Memory B cell (primary cell): ENCODE measurements at places on chromosomes 7 and 10.

DNA sequence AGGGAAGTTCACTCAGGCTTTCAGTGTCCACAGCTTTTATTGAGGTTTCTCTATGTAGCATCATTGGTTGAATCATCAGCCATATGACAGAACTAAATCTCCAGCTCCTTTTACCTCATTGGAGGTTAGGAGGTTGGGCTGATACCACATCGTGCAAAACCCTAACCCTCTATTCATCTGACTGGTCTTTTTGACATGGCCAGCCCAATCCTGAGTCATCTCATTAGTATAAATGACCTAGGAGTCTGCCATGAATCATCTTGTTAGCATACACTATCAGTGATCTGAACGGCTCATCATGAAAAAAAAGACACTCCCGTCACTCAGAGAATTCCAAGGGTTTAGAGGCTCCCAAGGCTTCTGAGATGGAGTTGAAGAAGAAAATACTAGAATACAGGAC lies 669.8 kb upstream of the POT1 start:
- H3K27ac ChIP-seq, result no peak overlapping the region
- H3K27me3 ChIP-seq, result no peaks in the 10 kb centered on the region
- no peak for DNase-seq
- no peaks in the 10 kb centered on the region for H3K36me3 ChIP-seq

DNA sequence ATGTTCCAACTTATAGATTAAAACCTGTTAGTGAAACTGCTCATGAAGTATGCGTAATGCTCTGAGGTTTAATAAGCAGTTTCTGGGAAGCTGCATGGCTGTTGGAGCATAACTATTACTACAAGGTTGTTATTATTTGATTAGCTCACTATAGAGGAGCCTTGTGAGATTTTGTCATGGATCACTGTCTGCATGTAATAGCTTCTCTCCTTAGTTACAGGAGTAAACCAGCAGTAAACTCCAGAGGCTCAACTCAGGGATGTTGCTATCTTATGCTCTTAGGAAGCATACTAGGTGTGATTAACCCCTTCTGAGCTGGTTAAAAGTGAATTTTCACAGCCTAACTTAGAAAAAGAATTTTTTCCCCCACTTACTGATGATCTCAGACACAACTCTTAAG lies 63.6 kb upstream of the IFRD1 start:
- H3K27ac ChIP-seq, result no peak overlapping the region
- no peaks in the 10 kb centered on the region for H3K36me3 ChIP-seq
- peaks cover 5% of the 10 kb centered on the region for H3K27me3 ChIP-seq
- H3K4me3 ChIP-seq, result no peak overlapping the region
- H3K4me1 ChIP-seq, result peaks cover 4% of the 10 kb centered on the region

DNA sequence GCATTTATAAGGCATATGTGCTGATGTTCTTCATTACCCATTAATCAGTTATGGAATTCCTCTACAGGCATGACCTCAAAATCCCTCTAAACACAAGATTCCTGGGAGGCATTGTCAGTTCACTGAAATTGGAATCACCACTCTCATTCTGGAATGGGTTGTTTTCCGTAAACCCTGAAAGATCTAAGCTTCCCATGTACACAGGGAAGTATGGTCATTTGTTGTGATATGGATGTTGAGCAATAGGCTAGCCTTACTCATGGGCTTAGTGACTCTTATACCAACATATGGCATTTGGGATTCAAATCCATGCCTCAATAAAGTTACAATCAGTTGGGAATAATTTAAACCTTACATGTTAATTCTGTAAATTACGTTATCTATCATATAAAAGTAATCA lies 258.0 kb downstream of the XPNPEP1 start:
- no peak overlapping the region for H3K27ac ChIP-seq
- H3K4me3 ChIP-seq, result no peak overlapping the region
- no peaks in the 10 kb centered on the region for H3K36me3 ChIP-seq
- no peaks in the 10 kb centered on the region for H3K4me1 ChIP-seq
- no peaks in the 10 kb centered on the region for H3K27me3 ChIP-seq

- peaks cover 4% of the 10 kb centered on the region for H3K36me3 ChIP-seq
- peaks cover 11% of the 10 kb centered on the region for H3K27me3 ChIP-seq
- peaks cover 8% of the 10 kb centered on the region for H3K4me1 ChIP-seq
- H3K27ac ChIP-seq, result no peak overlapping the region
- DNase-seq, result no peak
Observed at GRCh38 chr10:81873231-81873931, 1.6 kb upstream of the NRG3 start.

DNA sequence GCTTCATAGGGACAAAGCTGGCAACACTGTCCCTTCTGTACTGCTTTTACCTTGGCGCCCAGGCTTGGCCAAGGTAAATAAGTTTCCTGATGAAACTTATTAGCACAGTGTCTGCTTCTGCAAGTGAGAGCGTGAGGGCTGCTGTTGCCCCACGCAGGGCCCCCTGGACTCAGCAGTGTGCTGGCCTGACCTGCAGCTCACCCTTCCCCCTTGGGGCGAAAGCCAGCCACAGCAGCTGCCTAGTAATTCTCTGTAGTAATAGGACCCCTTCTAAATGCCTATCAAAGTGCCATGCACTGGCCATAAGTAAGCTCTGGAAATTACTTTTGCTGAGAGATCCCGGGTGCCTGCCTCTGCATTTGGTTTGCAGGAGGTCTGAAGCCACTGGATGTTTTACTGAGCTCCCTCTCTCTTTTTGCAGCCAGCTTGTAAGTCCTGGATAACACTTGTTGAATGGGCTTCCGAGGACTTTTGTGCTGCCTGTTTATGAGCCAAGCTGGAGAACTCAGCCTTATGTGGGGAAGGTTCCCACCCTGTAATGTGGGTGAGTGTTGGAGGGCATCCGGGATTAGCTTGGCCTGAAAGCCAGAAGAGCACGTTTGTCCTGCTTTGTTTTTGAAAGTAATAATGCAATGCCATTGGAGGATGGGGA lies 293.9 kb downstream of the C7orf25 start:
- no peak for DNase-seq
- H3K36me3 ChIP-seq, result no peaks in the 10 kb centered on the region
- peaks cover 2% of the 10 kb centered on the region for H3K27me3 ChIP-seq

DNA sequence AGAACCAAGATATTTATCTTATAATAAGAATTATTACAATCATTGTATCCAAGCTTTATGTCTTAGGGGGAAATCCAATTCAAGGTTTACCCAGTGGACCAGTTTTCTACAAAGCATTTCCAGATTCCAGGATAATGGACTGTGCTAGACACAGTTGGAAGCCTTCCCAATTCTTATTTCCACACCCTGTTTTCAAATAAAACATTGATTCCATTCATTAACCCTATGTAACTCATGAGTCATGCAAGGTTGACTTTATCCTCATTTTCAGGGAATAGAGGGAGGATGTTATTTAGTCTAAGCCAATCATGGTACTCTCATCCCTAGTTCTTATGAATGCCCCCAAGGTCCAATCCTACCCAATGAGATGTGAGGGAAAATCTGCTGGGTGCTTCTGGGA lies 145.7 kb downstream of the RNLS start:
- H3K4me3 ChIP-seq, result no peak overlapping the region
- H3K36me3 ChIP-seq, result peaks cover 2% of the 10 kb centered on the region
- no peak for DNase-seq
- H3K4me1 ChIP-seq, result no peaks in the 10 kb centered on the region
- no peaks in the 10 kb centered on the region for H3K27me3 ChIP-seq

- no peak overlapping the region for H3K27ac ChIP-seq
- H3K27me3 ChIP-seq, result peaks cover 2% of the 10 kb centered on the region
- H3K4me3 ChIP-seq, result no peak overlapping the region
- no peaks in the 10 kb centered on the region for H3K36me3 ChIP-seq
Observed at GRCh38 chr7:36530456-36530855, 140.8 kb downstream of the ANLN start.

GRCh38 chr10:3140280-3140679 lies 32.3 kb downstream of the PITRM1 start:
- H3K27ac ChIP-seq, result no peak overlapping the region
- no peaks in the 10 kb centered on the region for H3K4me1 ChIP-seq
- peaks cover 42% of the 10 kb centered on the region for H3K36me3 ChIP-seq
- DNase-seq, result no peak
- H3K4me3 ChIP-seq, result no peak overlapping the region

DNA sequence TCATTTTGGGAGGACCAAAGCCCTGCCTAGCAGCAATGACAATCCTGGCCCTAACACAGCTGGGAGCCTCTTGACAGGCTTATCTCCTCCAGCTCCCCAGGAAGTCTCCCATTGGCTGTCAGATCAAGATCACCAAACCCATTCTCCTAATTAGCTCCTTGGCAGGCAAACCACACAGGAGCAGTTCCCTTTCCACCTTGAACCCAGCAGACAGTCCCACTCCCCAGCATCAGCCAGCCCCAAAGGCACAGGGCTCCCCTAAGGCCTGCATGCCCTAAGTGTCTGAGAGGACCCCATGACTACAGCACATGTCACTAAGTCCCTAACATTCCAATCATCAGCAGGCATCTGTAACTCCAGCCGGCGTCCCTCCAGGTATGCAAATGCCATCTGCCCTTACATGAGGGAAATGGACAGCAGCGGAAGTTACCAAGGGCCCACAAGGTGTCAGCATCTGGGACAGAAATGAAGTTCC lies 348.5 kb downstream of the KCNMA1 start:
- H3K27me3 ChIP-seq, result no peaks in the 10 kb centered on the region
- H3K36me3 ChIP-seq, result no peaks in the 10 kb centered on the region
- H3K4me1 ChIP-seq, result no peaks in the 10 kb centered on the region

- peak overlapping the region; percentile 80 for H3K27ac ChIP-seq
- DNase-seq, result no peak
- peaks cover 25% of the 10 kb centered on the region for H3K4me1 ChIP-seq
- peak overlapping the region; percentile 12 for H3K4me3 ChIP-seq
- H3K36me3 ChIP-seq, result peaks cover 26% of the 10 kb centered on the region
Observed at GRCh38 chr10:48804740-48805182, 120.1 kb downstream of the WDFY4 start.

DNA sequence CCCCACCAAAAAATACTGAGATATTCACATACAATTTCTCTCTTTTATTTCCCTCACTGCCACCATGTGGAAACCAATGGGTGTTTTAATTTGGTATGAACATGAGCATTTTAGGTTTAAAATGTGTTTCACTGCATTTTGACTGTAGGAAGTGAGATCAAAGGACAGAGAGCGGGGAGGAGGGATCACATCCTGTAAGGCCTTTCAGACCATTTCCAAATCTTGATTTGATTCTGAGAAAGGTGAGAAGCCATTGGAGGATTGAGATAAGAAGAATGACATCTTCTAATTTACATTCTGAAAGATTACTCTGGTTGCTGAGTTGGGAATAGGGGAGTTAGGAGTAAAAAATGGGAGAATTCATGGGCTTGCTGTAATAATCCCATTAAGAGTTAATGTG lies 42.5 kb downstream of the GPR141 start:
- DNase-seq, result no peak
- H3K27ac ChIP-seq, result no peak overlapping the region
- no peaks in the 10 kb centered on the region for H3K36me3 ChIP-seq
- H3K4me3 ChIP-seq, result no peak overlapping the region
- no peaks in the 10 kb centered on the region for H3K27me3 ChIP-seq

- peak overlapping the region; percentile 84 for H3K4me3 ChIP-seq
- H3K36me3 ChIP-seq, result no peaks in the 10 kb centered on the region
- peak overlapping the region; percentile 87 for H3K27ac ChIP-seq
- H3K4me1 ChIP-seq, result peaks cover 3% of the 10 kb centered on the region
Observed at GRCh38 chr7:48035967-48036478, 680 bp downstream of the C7orf57 start.

DNA sequence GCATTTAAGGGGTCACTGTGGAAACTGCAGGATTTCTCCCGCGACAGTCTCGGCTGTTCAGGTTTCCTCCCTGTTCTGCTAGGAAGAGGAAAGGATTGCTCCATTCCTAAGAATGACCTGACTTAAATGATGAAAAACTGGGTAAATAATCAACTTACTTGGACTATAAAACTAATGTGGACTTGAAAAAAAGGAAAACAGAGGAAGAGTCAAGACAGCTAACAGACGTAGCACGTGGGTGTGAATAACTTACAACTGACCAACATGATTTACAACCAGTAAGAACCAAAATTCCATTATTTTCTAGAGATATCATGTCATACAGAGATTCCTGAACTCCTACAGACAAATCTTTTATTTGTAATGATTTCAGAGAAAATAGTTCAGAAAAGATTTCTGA lies 93.8 kb downstream of the ADAM12 start:
- H3K4me3 ChIP-seq, result no peak overlapping the region
- peaks cover 3% of the 10 kb centered on the region for H3K27me3 ChIP-seq
- no peak for DNase-seq
- no peak overlapping the region for H3K27ac ChIP-seq

DNA sequence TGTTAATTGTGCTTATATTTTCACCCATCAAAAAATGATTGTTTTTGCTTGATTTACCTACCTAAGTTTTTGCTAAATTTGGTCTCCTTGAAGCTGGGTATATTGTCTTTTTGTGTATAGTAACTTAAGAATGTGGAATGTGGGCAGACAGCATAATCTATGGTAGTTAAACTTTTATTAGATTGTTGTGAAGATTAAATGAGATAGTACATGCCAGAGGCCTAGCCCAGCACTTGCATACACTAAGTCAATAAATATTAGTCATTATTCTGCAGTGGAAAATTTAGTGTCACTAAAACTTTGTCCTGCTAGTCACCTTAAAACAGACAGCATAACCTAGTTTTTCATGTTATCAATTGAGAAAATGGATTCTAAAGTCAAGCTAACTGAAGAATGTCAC lies 19.3 kb upstream of the RPA3 start:
- no peak for DNase-seq
- peaks cover 9% of the 10 kb centered on the region for H3K36me3 ChIP-seq
- no peaks in the 10 kb centered on the region for H3K27me3 ChIP-seq
- peaks cover 2% of the 10 kb centered on the region for H3K4me1 ChIP-seq

- peaks cover 11% of the 10 kb centered on the region for H3K27me3 ChIP-seq
- DNase-seq, result no peak
- peaks cover 2% of the 10 kb centered on the region for H3K4me1 ChIP-seq
- no peak overlapping the region for H3K27ac ChIP-seq
Observed at GRCh38 chr7:139479620-139480019, 3.9 kb downstream of the KLRG2 start.

GRCh38 chr10:2926918-2927660 lies 140.3 kb upstream of the PFKP start:
- no peak for DNase-seq
- no peak overlapping the region for H3K27ac ChIP-seq
- H3K36me3 ChIP-seq, result no peaks in the 10 kb centered on the region
- no peaks in the 10 kb centered on the region for H3K4me1 ChIP-seq
- peaks cover 12% of the 10 kb centered on the region for H3K27me3 ChIP-seq
